ENCODE measurements at places on chromosomes 13 and 19. TPM values are rescaled to one million over a fixed set of nuclear protein-coding genes. Genes with fewer than 3 reads are reported as not detected.

The MIDN gene
- 15.6 TPM for total RNA-seq

The KLK4 gene
- not detected for total RNA-seq

The LRRC4B gene
- total RNA-seq, result not detected

The TSSK6 gene
- total RNA-seq, result 2.4 TPM

The UBE2M gene
- total RNA-seq, result 66.9 TPM

The RAB20 gene
- total RNA-seq, result 8.1 TPM

The ZNF90 gene
- total RNA-seq, result 0.11 TPM

The PGPEP1 gene
- total RNA-seq, result 11.0 TPM

The ZNF442 gene
- total RNA-seq, result 3.0 TPM

The LILRA1 gene
- total RNA-seq, result not detected

The SOX21 gene
- total RNA-seq, result not detected

The ZNF14 gene
- 3.1 TPM for total RNA-seq

The CCL25 gene
- not detected for total RNA-seq

The ZNF99 gene
- total RNA-seq, result under 0.01 TPM

The PIK3R2 gene
- total RNA-seq, result 21.2 TPM

The IGFL2 gene
- not detected for total RNA-seq

The NRTN gene
- total RNA-seq, result not detected

The ZNF497 gene
- 1.1 TPM for total RNA-seq

The PRTN3 gene
- not detected for total RNA-seq

The ZNF234 gene
- 8.2 TPM for total RNA-seq

The NLRP11 gene
- total RNA-seq, result not detected

The KLK15 gene
- total RNA-seq, result not detected

The SYT5 gene
- not detected for total RNA-seq

The ADM5 gene
- total RNA-seq, result 1.2 TPM

The TMEM221 gene
- not detected for total RNA-seq

All from LHCN-M2 (cell line).